Mammary microvascular endothelial cell (primary cell): ENCODE measurements at places on chromosomes 1 and 21. TPM values are rescaled to one million over a fixed set of nuclear protein-coding genes. Genes with fewer than 3 reads are reported as not detected.

PLA2G2F gene
- not detected in 2 replicates for total RNA-seq

OR2L3 gene
- not detected in 2 replicates for total RNA-seq

OR2T12 gene
- total RNA-seq = not detected in 2 replicates

ARMH1 gene
- not detected in 2 replicates for total RNA-seq

NDUFS2 gene
- total RNA-seq = 102 and 119 TPM in 2 replicates

PLA2G5 gene
- 4.0 and 5.5 TPM in 2 replicates for total RNA-seq

FAM78B gene
- 0.15 TPM in 1 of 2 replicates, not detected in the other for total RNA-seq

KMO gene
- total RNA-seq = not detected in 2 replicates

ATP8B2 gene
- 53.6 and 59.0 TPM in 2 replicates for total RNA-seq

HJV gene
- not detected in 2 replicates for total RNA-seq

GPBP1L1 gene
- total RNA-seq = 59.8 and 65.2 TPM in 2 replicates

KCNK2 gene
- not detected in 2 replicates for total RNA-seq

NTNG1 gene
- total RNA-seq = 0.94 and 2.7 TPM in 2 replicates

TNFRSF9 gene
- 0.89 and 1.5 TPM in 2 replicates for total RNA-seq

HAO2 gene
- total RNA-seq = not detected in 2 replicates

SLC9C2 gene
- not detected in 2 replicates for total RNA-seq

MORN1 gene
- total RNA-seq = 2.7 and 3.0 TPM in 2 replicates

TDRD10 gene
- 2.6 and 2.9 TPM in 2 replicates for total RNA-seq

TMPRSS15 gene
- total RNA-seq = not detected in 2 replicates

GCSAML gene
- not detected in 2 replicates for total RNA-seq

SLC2A5 gene
- not detected in 2 replicates for total RNA-seq

SYPL2 gene
- total RNA-seq = 0.05 and 0.33 TPM in 2 replicates

LORICRIN gene
- total RNA-seq = not detected in 2 replicates

PCP4L1 gene
- total RNA-seq = not detected in 2 replicates

SPRR2F gene
- not detected in 2 replicates for total RNA-seq

OR2T11 gene
- total RNA-seq = not detected in 2 replicates

XCL2 gene
- total RNA-seq = not detected in 2 replicates

UTS2 gene
- total RNA-seq = not detected in 2 replicates

RASAL2 gene
- 12.3 and 15.3 TPM in 2 replicates for total RNA-seq

TFF2 gene
- not detected in 2 replicates for total RNA-seq

SELP gene
- total RNA-seq = 0.49 and 0.67 TPM in 2 replicates

PRAMEF13 gene
- not detected in 2 replicates for total RNA-seq

EPHA10 gene
- not detected in 2 replicates for total RNA-seq
